ENCODE measurements at places on chromosomes 3 and 15. TPM values are rescaled to one million over a fixed set of nuclear protein-coding genes. Genes with fewer than 3 reads are reported as not detected.

Gene CSPG4
- 0.72 TPM for polyA plus RNA-seq

Gene KLF15
- not detected for polyA plus RNA-seq

Gene ACKR2
- 0.17 TPM for polyA plus RNA-seq

- peak; percentile 84 for DNase-seq
Observed at GRCh38 chr3:167691366-167691765, 37.6 kb upstream of the WDR49 start.

GRCh38 chr15:71112429-71112828, 2.8 kb upstream of the THSD4 start:
- DNase-seq: no peak

GRCh38 chr3:186021673-186022362, 84.0 kb upstream of the TRA2B start:
- no peak for DNase-seq

GRCh38 chr3:170054204-170054603, 16.4 kb downstream of the GPR160 start:
- DNase-seq: no peak

All from GM12878 (cell line).